ENCODE measurements at places on chromosomes 13 and 19. TPM values are rescaled to one million over a fixed set of nuclear protein-coding genes. Genes with fewer than 3 reads are reported as not detected.

DNA sequence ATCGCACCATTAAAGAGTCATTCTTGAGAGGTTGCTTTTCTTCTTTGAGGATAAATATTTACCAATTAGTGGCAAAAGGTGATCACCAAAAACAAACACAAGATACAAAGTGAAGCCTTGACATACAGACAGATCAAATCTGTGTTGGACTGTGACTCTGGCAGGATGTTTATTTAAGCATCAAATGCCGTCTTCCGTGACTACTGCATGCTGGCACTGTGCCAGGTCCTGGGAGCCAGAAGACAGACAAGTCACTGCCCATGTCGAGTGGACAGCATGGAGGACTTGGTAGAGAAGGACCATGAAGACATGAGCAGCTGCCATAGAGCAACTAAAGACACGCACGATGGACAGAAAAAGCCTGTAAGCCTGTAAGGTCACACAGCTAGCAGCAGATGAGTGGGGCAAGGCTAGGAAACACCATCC lies 92.8 kb upstream of the FARP1 start:
- DNase-seq = no peak
- no peaks in the 10 kb centered on the region for H3K4me1 ChIP-seq
- no peak overlapping the region for H3K27ac ChIP-seq
- no peaks in the 10 kb centered on the region for H3K27me3 ChIP-seq
- no peak overlapping the region for H3K4me3 ChIP-seq
- no peaks in the 10 kb centered on the region for H3K36me3 ChIP-seq

DNA sequence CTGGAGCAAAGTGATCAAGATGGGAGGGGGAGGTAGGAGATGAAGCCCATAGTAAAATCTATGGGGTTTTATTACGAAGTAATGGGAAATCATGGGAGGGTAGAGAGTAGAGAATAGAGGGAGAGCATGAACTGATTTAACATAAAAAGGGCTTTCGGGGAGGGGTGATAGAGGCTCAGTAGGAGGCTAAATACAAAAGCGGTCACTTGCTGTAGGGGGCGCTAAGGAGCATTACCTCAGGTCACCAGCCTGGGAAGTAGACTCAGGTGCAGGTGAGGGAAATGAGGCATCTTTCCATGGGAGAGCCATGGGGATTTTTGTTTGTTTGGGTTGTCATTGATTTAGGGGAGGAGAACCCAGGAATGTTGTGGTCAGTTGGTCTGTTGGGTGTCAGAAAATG lies 14.1 kb downstream of the KRTDAP start:
- H3K27me3 ChIP-seq = no peaks in the 10 kb centered on the region
- H3K27ac ChIP-seq = no peak overlapping the region
- H3K4me1 ChIP-seq = no peaks in the 10 kb centered on the region
- H3K4me3 ChIP-seq = no peak overlapping the region
- no peak for DNase-seq
- H3K36me3 ChIP-seq = no peaks in the 10 kb centered on the region

Gene ZNF57
- total RNA-seq = 4.0 TPM

DNA sequence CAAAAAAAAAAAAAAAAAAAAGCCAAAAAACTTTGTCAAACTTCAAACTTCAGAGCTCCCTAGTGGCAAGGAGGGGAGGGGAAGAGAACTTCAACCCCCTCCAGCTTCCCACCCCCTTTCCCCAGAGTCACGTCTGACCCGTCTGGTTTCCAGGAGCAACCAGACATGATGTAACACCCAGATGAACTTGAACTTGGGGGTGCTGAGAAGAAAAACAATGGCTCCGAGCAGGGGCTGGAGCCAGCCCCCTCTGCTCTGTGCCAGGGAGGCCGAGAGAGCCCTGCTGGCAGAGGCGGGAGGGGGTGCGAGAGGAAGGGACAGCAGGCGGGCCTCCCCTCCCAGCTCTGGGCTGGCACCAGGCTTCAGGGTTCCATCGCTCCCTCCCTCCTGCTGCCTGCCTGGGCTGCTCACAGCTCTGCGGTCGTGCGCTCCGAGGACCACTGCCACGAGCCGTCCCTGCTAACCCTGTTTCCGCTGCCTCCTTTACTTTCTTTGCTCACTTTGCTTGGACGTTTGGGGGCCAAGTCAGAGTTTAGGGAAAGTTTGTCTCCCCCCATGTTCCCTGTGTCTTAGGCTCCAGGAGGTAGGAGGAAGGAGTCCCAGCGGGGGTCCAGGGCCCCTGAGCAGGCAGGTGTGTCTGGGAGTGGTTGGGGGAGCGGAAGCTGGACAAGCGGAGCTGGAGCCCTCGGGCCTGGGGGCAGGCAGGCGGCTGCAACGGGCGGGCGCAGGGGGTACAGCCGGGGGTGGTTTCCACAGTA lies 11.1 kb downstream of the LYL1 start:
- H3K4me3 ChIP-seq = no peak overlapping the region
- no peaks in the 10 kb centered on the region for H3K27me3 ChIP-seq
- H3K27ac ChIP-seq = no peak overlapping the region
- peaks cover 10% of the 10 kb centered on the region for H3K4me1 ChIP-seq

- no peaks in the 10 kb centered on the region for H3K36me3 ChIP-seq
- H3K4me1 ChIP-seq = no peaks in the 10 kb centered on the region
- no peak for DNase-seq
- H3K27ac ChIP-seq = no peak overlapping the region
- H3K27me3 ChIP-seq = no peaks in the 10 kb centered on the region
These were observed 330.4 kb upstream of the NBEA start for GRCh38 chr13:34611671-34612070.

DNA sequence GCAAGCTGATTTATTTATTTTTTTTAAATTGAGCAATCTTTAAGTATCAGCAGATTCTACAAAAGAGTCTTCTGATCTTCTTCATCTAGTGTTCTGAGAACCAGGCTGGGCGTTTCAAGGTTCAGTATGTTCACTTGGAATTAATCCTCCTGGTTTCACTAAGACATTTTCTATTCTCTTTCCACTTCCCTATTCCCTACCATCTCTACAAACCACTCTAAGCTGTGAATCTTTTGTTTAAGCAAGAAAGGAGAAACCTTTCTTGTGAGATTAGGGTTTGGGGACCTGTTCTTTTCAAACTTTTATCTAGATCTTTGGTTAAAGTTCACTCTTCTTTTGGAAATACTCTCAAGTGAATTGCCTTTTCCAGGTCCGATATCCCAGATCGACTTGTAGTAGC lies 59.3 kb downstream of the URI1 start:
- no peak for DNase-seq
- peaks cover 4% of the 10 kb centered on the region for H3K4me1 ChIP-seq
- no peaks in the 10 kb centered on the region for H3K27me3 ChIP-seq
- H3K27ac ChIP-seq = no peak overlapping the region
- peaks cover 3% of the 10 kb centered on the region for H3K36me3 ChIP-seq

DNA sequence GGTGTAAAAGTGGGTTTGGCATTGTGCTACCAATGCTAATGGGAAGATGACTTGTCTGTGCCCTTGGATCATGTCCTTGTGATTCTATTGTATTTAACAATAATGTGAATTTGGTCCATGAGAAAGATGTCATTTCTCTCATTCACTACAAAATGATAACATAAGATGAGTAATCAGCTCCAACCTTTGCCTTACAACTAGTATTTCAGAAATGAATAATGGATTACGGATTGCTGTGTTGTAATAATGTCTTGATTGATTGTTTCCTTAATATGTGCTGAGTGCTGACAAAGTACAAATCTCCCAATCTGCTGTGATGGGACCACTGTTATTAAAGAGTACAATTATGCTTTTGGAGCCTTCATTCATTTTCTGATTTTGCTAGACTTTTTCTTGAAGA lies 375.0 kb downstream of the PCDH9 start:
- H3K4me1 ChIP-seq = no peaks in the 10 kb centered on the region
- no peak overlapping the region for H3K4me3 ChIP-seq

DNA sequence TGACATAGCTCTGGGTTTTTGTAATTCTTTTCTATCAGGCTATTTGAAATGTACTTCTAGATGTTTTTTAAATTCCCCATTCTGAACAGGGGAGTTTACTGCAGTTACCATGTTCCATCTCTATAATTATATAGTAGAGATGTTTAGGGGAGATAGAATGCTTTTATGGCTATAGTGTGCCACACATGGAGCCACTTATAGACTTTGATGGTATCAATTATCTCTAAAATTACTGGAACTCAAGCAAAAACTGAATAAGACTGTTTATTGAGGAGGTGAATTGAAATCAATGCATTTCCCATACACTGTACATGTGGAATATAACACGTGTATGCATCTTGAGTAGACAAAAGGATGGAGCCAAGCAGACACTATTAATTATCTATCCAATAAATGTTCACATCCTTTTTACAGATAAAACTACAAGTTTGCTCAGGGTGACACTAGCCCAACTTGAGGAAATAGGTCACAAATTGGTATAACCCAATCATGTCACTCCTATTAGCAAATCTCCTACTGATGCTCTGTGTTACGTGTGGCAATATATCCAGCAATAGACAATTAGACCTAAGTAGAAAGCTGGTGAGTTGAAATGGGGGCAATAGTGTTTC lies 1882.6 kb downstream of the PCDH9 start:
- no peaks in the 10 kb centered on the region for H3K4me1 ChIP-seq
- no peaks in the 10 kb centered on the region for H3K36me3 ChIP-seq

Gene UHRF1
- 1.6 TPM for total RNA-seq

Gene DMPK
- total RNA-seq = 32.1 TPM

Gene PGLYRP2
- 0.30 TPM for total RNA-seq
